ENCODE measurements at places on chromosomes 5 and 9.

DNA sequence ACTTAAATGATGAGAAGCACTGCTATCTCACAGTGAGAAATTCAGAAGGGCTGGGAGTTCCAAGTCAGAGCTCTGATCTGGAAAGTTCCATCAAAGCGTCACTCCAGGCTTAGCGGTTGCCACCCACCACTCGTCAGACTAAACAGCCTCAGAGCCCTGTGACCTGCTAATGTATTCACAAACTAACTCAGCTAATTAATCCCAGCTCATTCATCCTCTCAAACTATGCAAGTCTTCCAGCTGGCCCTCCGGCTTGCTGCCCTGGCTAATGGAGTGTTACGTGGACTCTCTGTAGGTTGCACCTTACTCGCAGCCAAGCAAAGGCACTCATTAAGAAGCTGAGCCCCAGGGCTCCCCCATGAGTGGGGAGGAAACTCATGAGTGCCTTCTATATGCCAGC lies 82.2 kb upstream of the GABRP start:
- DNase-seq: no peak

GRCh38 chr5:38468978-38469706 lies 87.3 kb downstream of the LIFR start:
- no peak for DNase-seq

DNA sequence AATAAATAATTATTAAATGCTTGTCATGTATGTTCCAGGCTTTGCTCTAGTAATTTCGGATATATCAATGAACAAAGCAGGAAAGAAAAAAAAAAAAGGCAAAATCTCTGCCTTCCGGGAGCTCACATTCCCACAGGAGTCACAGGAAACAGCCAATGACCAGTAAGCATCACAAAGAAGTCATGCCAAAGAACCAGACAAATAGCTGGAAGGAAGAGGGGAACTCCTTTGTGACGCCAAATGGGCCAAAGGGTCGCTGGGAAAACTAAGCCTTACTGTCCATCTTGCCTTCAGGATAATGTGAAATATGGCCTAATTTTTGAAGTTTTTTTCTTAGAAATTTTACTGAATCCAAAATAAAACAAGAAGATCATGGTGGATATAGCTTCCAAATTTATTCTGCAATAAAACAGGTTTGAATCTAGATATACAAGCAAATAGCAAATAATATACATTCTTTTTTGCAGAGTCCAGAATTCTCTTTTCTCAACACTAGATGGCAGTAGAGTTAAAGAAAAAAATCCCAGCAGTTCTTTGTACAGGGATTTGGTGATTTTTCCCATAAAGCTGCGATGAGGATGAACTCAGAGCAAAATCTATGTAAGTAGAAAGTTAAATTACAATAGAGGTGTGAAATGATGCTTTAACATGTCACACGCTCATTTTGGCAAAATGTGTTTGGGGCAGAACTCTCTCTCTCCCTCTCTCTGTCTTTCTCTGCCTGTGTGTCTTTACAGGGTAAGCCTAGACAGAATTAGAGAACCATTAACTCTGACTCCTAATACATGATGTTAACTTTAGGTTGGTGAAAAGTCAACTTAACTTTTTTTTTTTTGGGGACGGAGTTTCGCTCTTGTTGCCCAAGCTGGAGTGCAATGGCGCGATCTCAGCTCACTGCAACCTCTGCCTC lies 60.0 kb upstream of the TUT7 start:
- peak; percentile 49 for DNase-seq

- no peak for DNase-seq
These were observed 43.1 kb downstream of the NIPBL start for GRCh38 chr5:36919650-36920049.

GRCh38 chr9:134854541-134854981 lies 26.0 kb upstream of the FCN2 start:
- no peak for DNase-seq

- DNase-seq: no peak
These were observed 91.1 kb downstream of the TRIO start for GRCh38 chr5:14234204-14234603.

DNA sequence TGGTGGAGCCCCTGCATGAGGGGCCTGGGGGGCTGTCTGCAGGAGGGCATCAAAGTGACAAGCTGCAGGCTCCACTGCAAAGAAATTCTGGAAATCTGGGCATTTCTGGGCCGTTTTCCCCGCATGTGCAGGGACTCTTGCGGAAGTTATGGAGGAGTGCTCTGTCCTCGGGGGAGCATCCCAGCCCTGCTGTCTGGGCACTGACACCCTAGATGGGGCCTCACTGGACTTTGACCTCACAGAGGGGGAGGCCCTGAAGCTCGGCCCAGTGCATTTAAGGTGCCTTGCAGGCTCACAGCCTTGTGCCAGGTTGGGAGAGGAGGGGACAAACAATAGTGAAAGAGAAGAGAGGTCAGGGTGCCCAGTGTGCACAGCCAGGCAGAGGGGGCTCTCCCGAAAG lies 35.4 kb downstream of the LHX3 start:
- no peak for DNase-seq

All from fibroblast of skin of right quadriceps (primary cell).